Stomach (tissue), 19 donors: ENCODE measurements at places on chromosomes 2 and 18.
A peak's percentile ranks its signal among the peaks of the same experiment; 100 is the strongest.

GRCh38 chr2:1971124-1971523 lies 226.8 kb upstream of the PXDN start:
- no peaks in the 10 kb centered on the region for H3K4me1 ChIP-seq
- DNase-seq = no peak
- no peak overlapping the region for H3K27ac ChIP-seq
- no peaks in the 10 kb centered on the region for H3K36me3 ChIP-seq

GRCh38 chr18:9715978-9716774 lies 8.1 kb downstream of the RAB31 start:
- peaks cover 19% of the 10 kb centered on the region for H3K4me1 ChIP-seq
- no peaks in the 10 kb centered on the region for H3K27me3 ChIP-seq
- H3K4me3 ChIP-seq = no peak overlapping the region
- no peak overlapping the region for H3K27ac ChIP-seq

DNA sequence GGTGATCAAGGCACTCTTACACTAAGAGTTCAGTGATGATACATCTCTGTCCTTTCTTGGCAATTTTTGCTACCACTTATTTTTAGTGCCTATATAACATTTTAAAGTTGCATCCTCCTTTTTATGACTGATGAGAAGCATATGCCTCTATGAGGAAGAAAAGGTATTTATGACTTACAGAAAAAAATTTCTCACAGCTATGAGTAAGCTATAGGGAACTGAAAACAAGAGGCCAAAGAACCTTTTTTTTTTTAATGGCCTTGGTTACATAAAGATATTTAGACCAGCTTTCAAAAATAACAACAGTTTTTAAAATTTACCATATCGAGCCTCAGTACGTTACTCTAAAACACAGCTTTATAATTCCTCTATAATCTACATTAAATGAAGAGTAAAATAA lies 21.3 kb downstream of the MBD5 start:
- no peak overlapping the region for H3K4me3 ChIP-seq
- DNase-seq = no peak
- no peaks in the 10 kb centered on the region for H3K27me3 ChIP-seq
- H3K27ac ChIP-seq = no peak overlapping the region
- no peaks in the 10 kb centered on the region for H3K36me3 ChIP-seq

GRCh38 chr2:201882353-201883090 lies 76.2 kb downstream of the CDK15 start:
- H3K4me1 ChIP-seq = no peaks in the 10 kb centered on the region
- H3K27me3 ChIP-seq = peaks cover 19% of the 10 kb centered on the region
- no peak overlapping the region for H3K27ac ChIP-seq
- DNase-seq = no peak
- no peak overlapping the region for H3K4me3 ChIP-seq
- H3K36me3 ChIP-seq = no peaks in the 10 kb centered on the region

DNA sequence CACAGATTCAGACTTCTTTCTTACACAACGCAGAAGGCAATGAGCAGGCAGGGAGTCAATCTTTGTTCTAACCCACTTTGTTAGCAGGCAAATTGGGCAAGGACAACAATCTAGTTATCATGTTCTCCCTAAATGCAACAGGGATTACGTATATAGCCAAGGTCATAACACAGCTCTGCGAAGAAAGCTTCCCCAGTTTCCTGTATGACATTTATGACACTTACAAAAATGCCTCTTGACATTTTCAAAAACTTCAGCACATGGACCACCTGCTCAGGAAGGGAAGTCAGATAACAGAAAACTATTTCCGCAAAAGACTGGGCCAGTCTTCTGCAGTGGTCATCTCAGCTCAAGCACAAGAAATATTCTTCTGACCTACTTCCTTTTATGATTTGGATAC lies 106.1 kb downstream of the IRS1 start:
- no peak overlapping the region for H3K4me3 ChIP-seq
- peaks cover 12% of the 10 kb centered on the region for H3K4me1 ChIP-seq
- H3K36me3 ChIP-seq = no peaks in the 10 kb centered on the region
- no peak overlapping the region for H3K27ac ChIP-seq
- no peaks in the 10 kb centered on the region for H3K27me3 ChIP-seq

DNA sequence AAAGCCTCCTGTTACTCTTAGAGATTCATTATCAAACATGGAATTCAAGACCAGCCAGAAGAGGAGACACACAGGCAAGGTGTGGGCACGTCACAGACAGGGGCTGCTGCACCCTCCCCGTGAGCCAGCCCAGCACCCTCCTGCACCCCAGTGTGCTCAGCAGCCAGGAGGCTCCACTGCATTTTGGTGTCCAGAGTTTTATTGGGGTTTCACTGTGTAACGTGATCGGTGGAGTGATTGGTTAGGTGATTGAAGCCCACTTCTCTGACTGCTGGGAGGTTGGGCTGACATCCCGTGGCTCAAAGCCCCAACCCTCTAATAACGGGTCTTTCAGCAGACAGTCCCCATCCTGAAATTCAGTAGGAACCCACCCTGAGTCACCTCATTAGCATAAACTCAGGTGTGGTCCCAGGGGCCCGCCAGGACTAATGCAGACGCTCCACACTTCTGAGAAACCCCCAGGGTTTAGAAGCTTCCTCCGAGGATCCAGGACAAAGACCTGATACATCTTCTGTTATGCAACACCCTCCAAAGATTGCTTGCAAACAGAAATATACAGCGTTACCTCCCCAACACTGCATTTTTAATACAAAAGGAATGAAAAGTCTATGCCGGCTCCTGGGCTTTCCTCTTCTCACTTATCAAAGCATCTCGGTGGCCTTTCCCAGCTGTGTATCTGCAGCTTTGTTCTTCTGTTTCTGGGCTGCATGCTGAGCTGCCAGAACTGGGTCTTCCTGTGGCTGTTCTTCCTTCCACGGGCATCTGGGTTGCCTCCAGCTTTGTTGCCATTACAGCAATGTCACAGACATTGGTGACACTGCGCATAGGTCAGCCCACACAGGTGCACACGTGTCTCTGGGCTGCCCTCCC lies 43.7 kb upstream of the SNED1 start:
- H3K36me3 ChIP-seq = no peaks in the 10 kb centered on the region
- H3K27me3 ChIP-seq = no peaks in the 10 kb centered on the region
- peak; percentile 13 for DNase-seq
- no peak overlapping the region for H3K27ac ChIP-seq

DNA sequence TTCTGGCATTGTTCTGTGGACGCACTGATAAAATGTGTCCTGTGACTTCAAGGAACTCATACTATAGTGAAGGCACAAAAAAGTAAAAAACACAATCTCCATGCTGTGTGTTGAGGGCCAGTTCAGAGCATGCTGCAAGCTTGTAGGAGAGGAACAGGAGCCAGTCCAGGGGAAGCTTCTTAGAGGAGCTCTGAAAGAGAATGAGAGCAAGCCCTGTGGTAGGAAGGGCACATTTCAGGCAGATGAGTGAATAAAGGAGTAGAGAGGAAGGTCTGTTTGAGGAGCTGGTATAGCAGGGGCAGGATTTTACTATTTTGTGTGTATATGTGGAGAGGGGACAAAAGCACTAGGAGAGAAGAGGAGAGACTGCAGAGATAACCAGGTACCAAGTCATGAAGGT lies 478.3 kb downstream of the ZEB2 start:
- H3K27ac ChIP-seq = no peak overlapping the region
- no peaks in the 10 kb centered on the region for H3K4me1 ChIP-seq
- DNase-seq = no peak
- no peaks in the 10 kb centered on the region for H3K27me3 ChIP-seq
- H3K4me3 ChIP-seq = no peak overlapping the region

- H3K4me1 ChIP-seq = no peaks in the 10 kb centered on the region
- no peak overlapping the region for H3K4me3 ChIP-seq
- H3K27me3 ChIP-seq = no peaks in the 10 kb centered on the region
- no peak overlapping the region for H3K27ac ChIP-seq
- H3K36me3 ChIP-seq = no peaks in the 10 kb centered on the region
Observed at GRCh38 chr2:100182494-100183361, 40.3 kb upstream of the AFF3 start.

DNA sequence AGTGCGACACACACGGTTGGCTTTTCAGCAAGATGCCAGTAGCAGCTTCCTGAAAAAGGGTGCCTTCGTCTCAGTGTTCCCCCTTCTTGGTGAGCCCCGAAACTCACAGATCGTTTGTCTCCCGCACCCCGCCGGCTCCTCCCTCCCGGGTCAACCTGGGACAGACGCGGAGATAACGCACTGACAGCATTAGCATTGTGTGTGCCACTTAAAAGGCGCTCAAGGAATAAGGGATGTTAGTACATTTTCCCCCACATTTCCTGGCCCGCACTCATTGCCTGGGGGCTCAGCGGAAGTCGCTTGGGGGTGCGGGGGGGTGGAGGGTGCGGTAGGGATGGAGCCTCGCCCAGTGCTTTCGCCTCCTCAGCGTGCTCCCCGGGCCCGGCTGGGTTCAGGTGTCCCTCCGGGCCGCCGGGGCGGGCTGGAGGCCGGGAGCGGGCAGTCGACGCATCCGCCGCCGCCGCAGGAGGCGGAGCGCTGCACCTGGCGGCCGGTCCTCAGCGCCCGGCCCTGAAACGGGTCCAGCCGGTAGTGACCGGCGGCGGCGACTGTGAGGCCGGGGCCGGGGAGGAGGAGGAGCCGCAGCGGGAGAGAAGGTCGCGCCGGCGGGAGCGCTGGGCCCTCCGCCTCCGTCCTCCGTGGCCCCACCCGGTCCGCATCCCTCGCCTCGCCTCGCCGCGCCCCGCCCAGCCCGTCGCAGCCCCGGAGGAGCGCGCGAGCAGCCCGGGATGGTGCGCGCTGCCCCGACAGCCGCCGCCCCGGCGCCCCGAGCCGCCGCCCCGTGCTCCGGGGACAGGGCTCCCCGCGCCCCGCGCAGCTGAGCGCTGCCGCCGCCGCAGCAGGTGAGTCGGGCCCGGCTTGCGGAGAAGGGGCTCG lies at the start of gene MFSD6:
Gene MFSD6, plus strand, starts transcription at position 694 of the 876 bp plus-strand sequence. CDS start 27,675 bp downstream, outside the sequence.
- no peaks in the 10 kb centered on the region for H3K36me3 ChIP-seq
- peak within 1 kb of the TSS; percentile 95 for H3K27ac ChIP-seq
- H3K4me1 ChIP-seq = peaks cover 41% of the 10 kb centered on the region
- peak; percentile 87 for DNase-seq
- peak within 1 kb of the TSS; percentile 87 for H3K4me3 ChIP-seq
- no peaks in the 10 kb centered on the region for H3K27me3 ChIP-seq

DNA sequence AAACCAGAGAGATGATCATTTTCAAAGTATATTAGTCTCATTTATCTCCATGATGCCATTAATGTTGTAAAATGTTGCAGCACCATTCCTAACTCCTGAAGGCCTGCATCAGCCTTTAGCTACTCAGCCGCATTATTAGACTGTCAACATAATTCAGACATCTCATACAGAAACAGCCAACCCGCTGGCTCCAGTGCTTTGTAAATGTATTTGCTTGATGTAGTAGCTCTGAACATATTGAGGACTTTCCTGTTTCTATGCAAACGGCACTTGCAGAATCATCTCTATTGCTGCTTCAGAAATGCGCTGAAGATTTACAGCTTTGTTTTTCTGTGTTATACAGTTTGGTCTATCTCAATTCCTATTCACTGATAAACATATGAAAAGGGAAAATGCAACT lies 372.2 kb downstream of the DSEL start:
- H3K36me3 ChIP-seq = no peaks in the 10 kb centered on the region
- no peak overlapping the region for H3K27ac ChIP-seq
- DNase-seq = peak; percentile 29
- no peaks in the 10 kb centered on the region for H3K27me3 ChIP-seq
- no peak overlapping the region for H3K4me3 ChIP-seq
- H3K4me1 ChIP-seq = no peaks in the 10 kb centered on the region

GRCh38 chr2:46364797-46365457 lies 67.7 kb downstream of the EPAS1 start:
- peaks cover 13% of the 10 kb centered on the region for H3K4me1 ChIP-seq
- DNase-seq = peak; percentile 43
- H3K27ac ChIP-seq = no peak overlapping the region
- peaks cover 19% of the 10 kb centered on the region for H3K36me3 ChIP-seq
- H3K4me3 ChIP-seq = no peak overlapping the region

GRCh38 chr18:35071819-35072247 lies 30.6 kb downstream of the MAPRE2 start:
- H3K36me3 ChIP-seq = peaks cover 14% of the 10 kb centered on the region
- no peak overlapping the region for H3K4me3 ChIP-seq
- no peak for DNase-seq

DNA sequence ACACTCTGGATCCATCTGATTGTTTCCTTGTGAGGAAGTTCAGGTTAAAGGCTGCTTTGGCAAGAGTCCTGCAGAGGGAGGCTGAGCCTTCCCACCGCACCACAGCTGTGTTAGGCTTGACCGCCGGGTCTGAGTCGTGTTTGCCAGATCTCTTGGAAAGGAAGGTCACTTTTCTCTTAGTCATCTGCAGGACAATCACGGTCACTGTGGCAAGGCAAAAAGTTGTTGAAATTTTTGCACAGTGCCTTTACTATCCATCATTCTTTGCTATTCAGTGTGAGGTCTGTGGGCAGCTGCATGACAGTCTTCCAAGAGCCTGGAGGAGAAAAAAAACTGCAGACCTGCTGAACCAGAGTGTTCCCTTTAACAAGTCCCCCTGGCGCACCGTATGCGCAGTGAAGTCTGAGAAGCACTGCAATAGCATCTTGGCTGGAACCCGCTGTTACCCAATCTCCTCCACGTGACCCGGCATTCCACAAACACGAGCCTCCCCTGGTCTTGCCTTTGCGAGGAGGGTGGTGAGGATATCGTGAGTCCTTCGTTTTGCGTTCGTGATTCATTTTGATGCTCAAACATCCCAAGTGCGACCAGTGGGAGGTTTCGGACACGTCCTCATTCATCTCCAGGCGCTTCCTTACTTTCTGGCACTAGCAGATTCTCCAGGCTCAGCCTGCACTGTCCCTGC lies 23.0 kb downstream of the BIN1 start:
- H3K27ac ChIP-seq = peak overlapping the region; percentile 92
- no peaks in the 10 kb centered on the region for H3K27me3 ChIP-seq
- peak overlapping the region; percentile 1 for H3K4me3 ChIP-seq
- peak; percentile 85 for DNase-seq
- H3K36me3 ChIP-seq = no peaks in the 10 kb centered on the region
- H3K4me1 ChIP-seq = peaks cover 87% of the 10 kb centered on the region

DNA sequence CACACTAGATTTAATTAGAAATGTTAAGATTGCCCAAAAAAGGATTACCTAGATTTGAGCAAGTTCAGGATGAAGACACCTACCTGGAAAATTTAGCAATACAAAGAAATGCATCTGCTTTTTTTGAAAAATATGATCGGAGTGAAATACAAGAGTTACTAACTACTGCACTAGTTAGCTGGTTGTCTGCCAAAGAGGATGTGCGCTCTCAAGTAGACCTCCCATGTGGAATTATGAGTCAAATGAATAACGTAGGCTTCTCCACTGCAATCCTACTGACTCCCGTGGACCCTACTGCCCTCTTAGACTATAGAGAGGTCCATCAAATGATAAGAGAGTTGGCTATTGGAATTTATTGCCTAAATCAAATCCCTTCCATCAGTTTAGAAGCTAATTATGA lies 2.0 kb downstream of the ANKAR start:
- H3K4me1 ChIP-seq = peaks cover 42% of the 10 kb centered on the region
- H3K27ac ChIP-seq = no peak overlapping the region
- no peak overlapping the region for H3K4me3 ChIP-seq
- no peak for DNase-seq
- peaks cover 10% of the 10 kb centered on the region for H3K36me3 ChIP-seq
- H3K27me3 ChIP-seq = no peaks in the 10 kb centered on the region

DNA sequence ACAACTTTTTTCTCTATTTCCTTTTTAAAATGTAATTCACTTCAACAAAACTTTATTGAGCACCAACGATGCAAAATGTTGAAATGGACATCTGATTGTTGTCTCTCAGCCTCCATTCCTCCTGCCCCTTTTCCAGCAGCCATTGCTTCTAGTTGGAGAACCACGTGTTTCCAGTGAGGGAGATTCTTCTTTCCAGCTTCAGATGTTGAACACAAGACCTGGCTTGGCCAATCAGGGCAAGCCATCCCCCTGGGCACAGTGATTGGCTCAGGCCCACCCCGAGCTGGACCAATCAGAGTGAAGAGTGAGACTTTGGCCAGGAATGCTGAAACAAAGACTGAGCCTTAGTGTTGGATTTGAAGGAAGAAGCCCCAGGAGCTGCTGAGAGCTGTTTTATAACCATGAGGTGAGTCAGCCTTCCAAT lies 59.0 kb downstream of the E2F6 start:
- H3K4me3 ChIP-seq = no peak overlapping the region
- H3K27ac ChIP-seq = no peak overlapping the region
- DNase-seq = no peak
